Aorta (tissue), 5 donors: ENCODE measurements at places on chromosomes 6 and 20. TPM values are rescaled to one million over a fixed set of nuclear protein-coding genes. Genes with fewer than 3 reads are reported as not detected.

- H3K4me3 ChIP-seq = no peak overlapping the region
- no peak overlapping the region for H3K27ac ChIP-seq
- no peaks in the 10 kb centered on the region for H3K27me3 ChIP-seq
- H3K36me3 ChIP-seq = no peaks in the 10 kb centered on the region
- no peak for DNase-seq
- H3K4me1 ChIP-seq = no peaks in the 10 kb centered on the region
These were observed 287.6 kb downstream of the PHF3 start for GRCh38 chr6:63923139-63923739.

Gene ENPP5
- total RNA-seq = 3.7 TPM

DNA sequence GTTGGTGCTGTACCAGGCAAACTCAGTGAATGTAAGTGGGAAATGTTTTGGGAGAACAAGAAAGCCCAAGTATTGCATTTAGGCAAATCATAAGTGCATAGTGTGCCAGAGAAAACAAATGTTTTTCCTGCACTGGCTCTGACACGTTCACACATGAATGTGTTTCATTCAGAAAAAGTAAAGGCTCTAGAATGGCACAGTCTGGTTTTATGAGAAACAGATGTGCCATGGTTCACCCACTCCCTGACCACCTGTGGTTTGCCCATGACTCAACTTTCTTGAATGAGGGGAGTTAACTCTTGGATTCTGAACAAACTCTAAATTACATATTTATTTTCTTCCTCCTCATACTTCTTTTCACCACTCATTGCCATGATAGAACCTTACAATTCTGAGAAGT lies 126.9 kb downstream of the KCNQ5 start:
- H3K27ac ChIP-seq = no peak overlapping the region
- H3K27me3 ChIP-seq = no peaks in the 10 kb centered on the region
- H3K4me3 ChIP-seq = no peak overlapping the region
- H3K36me3 ChIP-seq = no peaks in the 10 kb centered on the region
- peaks cover 2% of the 10 kb centered on the region for H3K4me1 ChIP-seq
- no peak for DNase-seq

DNA sequence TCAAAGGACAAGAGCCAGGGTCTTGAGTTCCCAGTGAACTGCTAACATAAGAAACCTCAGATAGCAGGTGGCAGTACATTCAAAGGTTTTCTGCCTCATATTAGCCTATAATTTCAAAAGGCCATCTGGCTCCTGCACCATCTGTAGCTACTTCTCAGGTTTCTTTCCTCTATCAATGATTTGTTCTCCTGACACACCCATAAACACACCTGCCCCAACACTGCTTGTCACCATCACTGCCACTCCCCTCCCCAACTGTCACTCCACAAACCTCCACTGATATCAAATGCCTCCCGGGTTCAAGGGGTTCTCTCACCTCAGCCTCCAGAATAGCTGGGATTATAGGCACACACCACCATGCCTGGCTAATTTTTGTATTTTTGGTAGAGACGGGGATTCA lies 152.7 kb upstream of the SLC22A16 start:
- no peak for DNase-seq
- no peaks in the 10 kb centered on the region for H3K27me3 ChIP-seq
- no peaks in the 10 kb centered on the region for H3K36me3 ChIP-seq
- H3K4me1 ChIP-seq = no peaks in the 10 kb centered on the region

GRCh38 chr20:24673678-24674570 lies 204.5 kb downstream of the SYNDIG1 start:
- H3K27ac ChIP-seq = no peak overlapping the region
- H3K4me1 ChIP-seq = no peaks in the 10 kb centered on the region
- DNase-seq = peak; percentile 42
- no peak overlapping the region for H3K4me3 ChIP-seq
- H3K27me3 ChIP-seq = no peaks in the 10 kb centered on the region
